ENCODE measurements at places on chromosomes 1 and 21. TPM values are rescaled to one million over a fixed set of nuclear protein-coding genes. Genes with fewer than 3 reads are reported as not detected.

The CCDC181 gene
- total RNA-seq, result 2.5 TPM

The NT5C1A gene
- total RNA-seq, result not detected

The JTB gene
- 204 TPM for total RNA-seq

The PLA2G4A gene
- 7.0 TPM for total RNA-seq

The HSD3B2 gene
- total RNA-seq, result not detected

The PLA2G2D gene
- total RNA-seq, result not detected

The URB2 gene
- total RNA-seq, result 6.3 TPM

DNA sequence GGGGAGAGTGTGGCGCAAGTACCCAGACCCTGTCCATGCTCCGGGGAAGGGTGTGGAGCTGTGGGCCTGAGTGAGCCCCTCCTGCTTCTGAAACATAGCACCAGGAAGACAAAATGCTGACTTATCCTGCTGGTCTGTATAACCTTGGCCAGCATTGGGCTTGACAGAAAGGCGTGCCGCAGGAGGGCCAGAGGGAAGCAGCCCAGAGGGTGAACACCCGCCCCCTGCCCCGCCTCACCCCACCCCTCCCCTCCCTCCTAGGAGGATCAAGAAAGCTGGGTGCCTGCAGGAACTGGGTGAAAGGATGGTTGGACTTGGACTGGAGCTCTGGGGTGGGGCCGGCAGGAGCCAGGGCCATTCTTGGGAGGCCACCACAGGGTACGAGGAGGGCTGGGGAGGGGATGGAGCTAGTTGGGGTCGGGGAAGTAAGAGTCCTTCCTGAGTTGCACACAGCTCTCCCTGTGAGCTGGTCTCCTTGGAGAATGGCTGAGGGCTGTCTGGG is 27.1 kb downstream of the PTPRF start:
- DNase-seq, result no peak

DNA sequence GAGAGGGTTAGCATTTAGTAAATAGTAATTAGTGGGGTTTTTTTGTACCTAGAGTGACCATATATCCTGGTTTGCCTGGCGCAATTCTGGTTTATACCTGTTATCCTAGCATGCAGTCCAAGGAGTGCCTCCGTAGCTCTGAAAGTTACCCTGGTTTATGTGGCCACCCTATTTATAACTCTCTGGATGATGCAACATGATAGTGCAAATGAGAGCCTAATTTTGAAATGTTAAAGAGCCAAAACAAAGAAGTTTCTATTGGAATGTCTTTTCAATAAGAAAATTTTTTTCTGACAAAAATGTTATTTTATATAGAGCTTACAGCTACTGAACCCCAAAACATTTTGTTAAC is 5.7 kb downstream of the AHCYL1 start:
- DNase-seq, result no peak

DNA sequence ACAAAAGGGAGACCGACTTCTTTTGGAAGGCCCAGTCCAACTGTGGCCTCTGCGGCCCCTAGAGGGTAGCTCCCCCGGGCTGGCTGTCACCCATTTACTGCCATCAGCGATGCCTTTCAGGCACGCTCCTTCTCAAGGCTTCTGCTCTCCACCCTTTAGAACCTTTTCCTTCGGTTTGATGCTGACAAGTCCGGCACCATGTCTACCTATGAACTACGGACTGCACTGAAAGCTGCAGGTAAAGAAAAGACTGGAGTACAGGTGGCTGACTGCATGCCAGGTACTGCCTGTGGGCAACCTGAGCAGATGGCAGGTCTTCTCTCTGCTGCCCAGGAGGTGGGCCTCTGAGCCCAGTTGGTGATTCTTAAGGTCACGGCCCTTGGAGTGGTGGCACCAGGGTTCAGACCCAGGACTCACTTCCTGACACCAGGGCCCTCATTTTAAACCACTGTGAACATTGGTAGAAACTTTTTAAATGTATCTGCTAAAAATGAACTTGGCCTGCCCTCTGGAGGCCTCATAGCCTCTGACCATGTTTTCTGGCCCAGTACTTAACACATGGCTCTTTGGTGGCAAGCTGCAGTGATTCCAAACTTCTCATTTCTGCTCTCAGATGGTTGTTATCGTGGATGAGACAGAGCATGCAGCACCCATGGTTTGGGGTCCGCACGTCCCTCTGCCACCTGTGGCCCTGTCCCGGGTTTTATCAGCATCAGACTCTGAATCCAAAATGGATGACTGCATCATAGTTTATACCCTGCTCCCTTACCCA is 45.7 kb downstream of the CAPN9 start:
- DNase-seq, result no peak

GRCh38 chr1:150282558-150282958 is 204 bp downstream of the CIART start:
- DNase-seq, result no peak

- DNase-seq, result no peak
Measured at GRCh38 chr1:57824535-57824934, 400.7 kb upstream of the DAB1 start.

GRCh38 chr21:31795992-31796391 is 64.1 kb upstream of the SCAF4 start:
- DNase-seq, result no peak

GRCh38 chr1:160578175-160578524 is 1.1 kb downstream of the CD84 start:
- no peak for DNase-seq

GRCh38 chr1:172254521-172255222 is 165.8 kb upstream of the C1orf105 start:
- no peak for DNase-seq

DNA sequence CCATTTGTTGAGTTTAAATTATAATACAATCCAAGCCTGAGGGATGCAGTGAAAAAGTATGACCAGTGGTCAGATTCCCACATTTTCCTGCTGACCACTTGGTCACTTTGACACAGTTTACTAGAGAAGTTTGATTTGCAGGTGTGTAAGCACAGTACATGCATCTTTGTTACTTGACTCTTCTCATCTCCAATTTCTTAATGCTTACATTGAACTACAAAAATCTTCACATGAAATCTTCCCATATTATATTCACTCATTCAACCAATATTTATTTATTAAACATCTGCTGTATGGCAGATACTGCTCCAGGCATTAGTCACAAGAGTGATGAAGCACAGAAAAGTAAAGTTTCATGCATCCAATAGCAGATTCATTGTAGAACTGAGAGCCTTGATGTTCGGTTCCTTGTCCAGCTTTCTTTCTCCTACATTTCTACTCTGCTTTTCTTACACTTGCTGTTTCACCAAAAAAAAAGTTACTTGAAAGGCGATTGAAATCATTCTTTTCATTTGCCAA is 211.7 kb downstream of the NFIA start:
- no peak for DNase-seq

- DNase-seq, result no peak
Measured at GRCh38 chr1:65020774-65021173, 54.4 kb upstream of the JAK1 start.

DNA sequence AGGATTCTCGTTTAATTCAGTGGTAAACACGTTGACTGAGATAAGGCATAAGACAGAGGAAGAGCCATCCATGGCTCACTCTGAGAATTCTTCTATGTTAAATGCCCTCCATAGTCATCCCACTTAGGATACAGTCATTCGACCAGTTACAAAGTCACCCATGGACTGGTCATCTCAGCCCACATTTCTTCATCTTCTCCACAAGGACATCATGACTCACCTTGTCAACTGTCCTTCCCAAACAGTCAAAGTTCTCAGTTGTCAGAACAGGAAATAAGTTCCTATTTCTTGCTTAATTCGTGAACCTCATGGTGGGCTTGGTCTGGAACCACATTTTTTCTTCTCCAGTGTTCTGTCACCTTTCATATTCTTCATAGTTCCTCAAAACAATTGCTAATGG is 133.2 kb downstream of the TGFB2 start:
- no peak for DNase-seq

DNA sequence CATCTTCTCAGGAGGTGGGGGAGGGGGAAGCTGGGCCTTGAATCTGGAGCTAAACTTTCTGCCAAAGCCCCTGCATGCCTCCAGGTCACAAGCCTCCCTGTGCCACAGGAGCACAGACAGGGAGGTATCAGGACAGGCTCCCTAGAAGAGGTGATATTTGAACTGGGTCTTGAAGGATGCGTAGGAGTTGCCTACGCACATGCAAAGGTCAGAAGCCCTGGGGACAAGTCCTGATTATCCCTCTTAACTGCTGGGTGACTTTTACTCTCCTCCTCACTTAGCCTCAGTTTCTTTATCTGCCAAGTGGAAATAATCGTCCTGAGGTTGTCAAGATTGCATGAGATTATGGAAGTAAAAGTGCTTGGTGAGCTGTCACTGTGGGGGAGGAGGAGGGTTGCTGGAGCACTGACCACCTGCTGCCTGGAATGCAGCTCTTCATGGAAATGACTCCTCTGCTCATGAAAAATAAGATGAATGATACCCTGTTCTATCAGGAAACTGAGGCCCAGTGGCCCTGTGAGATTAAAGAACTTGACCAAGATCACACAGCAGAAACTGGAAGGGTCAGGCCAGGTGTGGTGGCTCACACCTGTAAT is 50.6 kb upstream of the LAPTM5 start:
- DNase-seq, result no peak

DNA sequence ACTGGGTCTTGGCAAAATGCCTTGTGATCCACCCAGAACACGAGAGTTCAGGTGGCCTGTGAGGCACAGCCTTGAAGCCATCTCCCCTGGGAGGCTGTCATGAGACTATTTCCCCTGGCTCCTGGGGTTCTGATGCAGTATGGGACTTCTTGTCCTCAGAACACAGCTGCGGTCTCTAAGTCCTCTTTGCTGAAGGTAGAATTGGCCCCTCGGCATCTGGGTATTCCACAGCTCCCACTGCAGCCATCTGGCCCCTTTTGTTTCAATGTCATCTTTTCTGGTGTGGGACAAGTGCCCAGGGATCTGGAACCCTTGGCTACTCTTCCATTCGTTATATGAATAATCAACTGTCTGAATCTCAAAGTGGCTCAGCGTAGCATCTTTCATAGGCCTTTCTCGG is 17.0 kb upstream of the LY9 start:
- DNase-seq, result no peak

DNA sequence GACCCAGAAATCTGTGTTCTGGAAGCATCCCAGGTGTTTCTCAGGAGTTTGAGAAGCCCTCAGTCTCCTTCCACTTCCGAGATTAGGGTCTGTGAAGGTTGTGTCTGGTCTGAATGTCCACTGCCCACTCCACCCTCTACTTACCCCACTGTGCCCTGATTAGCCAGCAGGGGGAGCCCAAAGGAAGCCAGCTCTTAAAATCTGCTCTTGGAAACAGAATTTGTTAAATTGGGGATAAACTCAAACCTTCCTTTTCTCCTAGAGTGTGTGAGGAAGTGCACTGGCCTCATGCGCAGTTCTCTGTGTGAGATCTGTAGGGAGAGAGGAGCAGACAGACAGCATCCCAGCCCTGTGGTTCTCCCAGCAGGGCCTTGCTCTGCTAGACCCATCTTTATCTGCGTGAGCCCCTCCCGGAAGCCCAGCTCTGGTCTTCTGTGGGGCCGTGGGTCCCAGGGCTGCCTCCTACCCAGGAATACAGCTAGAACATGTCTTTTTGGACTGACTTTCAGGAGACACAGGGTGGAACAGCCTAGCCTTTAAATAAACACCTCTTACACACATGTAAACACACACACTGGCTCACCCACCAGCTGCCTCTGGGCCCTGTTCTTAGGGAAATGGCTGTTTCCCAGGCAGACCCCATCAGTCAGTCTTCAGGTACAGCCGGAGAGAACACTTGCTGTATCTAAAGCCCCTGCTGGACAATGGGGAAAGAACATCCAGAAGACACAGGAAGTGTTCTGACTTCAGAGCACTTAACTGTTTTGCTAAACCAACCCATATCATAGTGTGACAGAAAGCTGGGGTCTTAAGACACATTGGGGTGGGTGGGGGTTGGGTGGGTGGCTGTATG is 52.2 kb downstream of the SMYD2 start:
- no peak for DNase-seq

DNA sequence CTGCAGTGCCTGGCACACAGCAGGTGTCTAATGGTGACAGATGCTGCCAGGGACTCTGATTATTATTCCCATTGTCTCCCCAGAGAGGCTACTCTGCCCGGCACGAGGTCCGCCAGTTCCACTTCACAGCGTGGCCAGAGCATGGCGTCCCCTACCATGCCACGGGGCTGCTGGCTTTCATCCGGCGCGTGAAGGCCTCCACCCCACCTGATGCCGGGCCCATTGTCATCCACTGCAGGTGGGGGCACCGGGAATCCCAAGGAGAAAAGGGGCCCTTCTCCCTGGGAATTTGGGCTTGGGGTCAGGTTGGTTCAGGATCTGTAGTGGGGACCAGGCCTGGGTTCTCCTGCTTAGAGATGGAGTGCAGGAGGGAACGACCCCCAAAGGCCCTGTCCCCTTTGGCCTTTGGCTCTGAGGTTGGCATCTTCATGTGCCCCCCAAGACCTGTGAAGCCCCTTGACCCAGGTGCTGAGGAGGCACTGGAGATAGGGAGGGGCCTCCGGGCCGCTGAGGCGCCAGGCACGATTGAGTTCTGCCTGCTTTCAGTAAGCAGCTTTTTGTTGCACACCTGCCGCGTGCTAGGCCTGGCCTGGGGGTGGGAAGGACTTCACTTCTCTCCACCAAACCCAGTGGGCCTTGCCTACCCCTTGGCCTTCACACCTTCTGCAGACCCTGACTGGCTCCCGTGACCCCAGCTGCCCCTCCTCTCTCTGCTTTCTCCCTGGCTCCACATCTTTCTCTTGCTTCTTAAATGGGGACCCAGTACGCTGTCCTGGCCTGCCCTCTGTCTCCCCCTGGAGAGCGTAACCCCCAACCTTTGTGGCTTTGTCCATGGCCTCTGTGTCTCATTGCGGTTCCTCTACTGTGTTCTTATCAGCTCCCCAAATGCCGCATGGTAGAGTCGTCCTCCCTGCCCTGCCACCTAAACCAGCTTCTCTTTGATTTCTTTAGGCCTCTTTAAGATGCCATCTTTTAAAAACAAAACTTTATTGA is 76.4 kb downstream of the PTPRU start:
- no peak for DNase-seq

DNA sequence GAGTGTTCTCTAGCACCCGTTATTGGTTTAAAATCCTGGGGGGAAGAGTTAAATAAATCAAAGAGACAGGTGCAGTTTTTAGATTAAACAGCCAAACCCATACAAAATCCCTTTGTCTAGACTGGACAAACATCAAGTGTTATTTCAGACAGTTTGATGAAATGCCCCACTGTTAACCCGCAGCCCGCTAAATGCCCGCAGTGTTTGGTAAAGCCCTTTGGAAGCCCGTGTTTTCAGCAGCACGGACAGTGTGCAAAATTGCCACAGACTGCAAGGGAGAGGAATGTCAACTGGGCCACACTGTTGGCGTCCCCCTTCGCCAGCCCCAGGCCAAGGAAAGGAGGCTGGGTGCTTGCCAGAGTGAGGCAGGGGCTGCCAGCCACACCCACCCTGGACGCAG is 26.6 kb downstream of the AJAP1 start:
- no peak for DNase-seq

DNA sequence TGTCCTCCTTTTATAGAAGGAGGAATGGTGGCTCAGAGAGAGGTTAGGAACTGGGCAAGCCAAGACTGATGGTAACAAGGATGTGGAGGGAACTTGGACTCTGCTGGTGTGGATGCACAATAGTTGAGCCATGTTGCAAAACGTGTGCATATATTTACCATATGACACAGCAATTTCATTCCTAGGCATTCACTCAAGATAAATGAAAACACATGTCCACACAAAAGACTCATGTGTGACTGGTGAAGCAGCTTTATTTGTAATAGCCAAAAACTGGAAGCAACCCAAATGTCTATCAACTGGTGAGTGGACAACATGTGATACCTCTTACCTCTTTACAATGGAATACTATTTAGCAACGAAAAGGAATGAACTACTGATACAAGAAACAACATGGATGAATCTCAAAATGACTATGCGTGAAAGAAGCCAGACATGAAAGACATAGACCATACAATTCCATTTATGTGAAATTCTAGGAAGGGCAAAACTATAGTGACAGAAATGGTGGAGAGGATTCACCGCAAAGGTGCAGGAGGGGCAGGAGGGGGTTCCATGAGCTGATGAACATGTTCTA is 36.2 kb downstream of the CAMK2N1 start:
- no peak for DNase-seq

Data from Peyer's patch (tissue), 4 donors.